Lung (tissue), 17 donors: ENCODE measurements at places on chromosomes 16 and 17. TPM values are rescaled to one million over a fixed set of nuclear protein-coding genes. Genes with fewer than 3 reads are reported as not detected.

- H3K4me1 ChIP-seq, result peaks cover 8% of the 10 kb centered on the region
- H3K36me3 ChIP-seq, result no peaks in the 10 kb centered on the region
- no peak for DNase-seq
- H3K27me3 ChIP-seq, result no peaks in the 10 kb centered on the region
- no peak overlapping the region for H3K4me3 ChIP-seq
- H3K27ac ChIP-seq, result no peak overlapping the region
Measured at GRCh38 chr16:87580855-87581261, 21.4 kb upstream of the JPH3 start.

DNA sequence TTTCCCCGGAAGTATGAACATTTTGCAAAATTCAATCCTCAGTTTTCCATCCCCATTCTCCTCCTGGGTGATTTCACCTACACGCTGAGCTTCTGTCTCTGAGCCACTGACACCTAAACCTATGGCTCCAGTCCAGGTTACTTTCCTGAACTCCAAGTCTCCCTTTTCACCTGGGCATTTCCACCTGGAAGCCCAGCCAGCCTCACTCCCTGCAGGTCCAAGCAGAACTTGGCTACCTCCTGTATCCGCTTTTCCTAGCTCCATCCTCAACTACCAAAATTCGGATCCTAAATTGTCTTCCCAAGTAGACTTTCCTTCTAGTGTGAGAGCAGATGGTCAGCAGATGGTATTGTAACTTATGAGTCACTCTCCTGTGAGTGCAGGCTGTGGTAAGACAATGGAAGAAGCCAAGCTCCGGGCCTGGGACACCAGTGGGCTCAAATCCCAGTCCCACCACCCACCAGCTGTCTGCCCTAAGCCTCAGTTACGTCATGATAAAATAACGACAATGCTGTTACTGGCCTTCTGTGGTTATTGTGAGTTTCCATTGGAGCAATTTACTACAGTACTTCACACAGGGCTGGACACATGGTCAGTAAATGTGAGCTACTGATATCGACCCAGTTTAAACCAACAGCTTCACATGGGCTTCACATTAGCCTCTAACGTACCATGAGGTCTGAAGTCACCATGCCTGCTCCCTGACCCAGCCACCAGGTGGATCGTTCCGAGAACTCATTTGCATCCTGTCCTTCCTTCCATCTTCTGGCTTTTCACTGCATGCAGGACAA is 33.3 kb downstream of the PECAM1 start:
- no peaks in the 10 kb centered on the region for H3K27me3 ChIP-seq
- peak overlapping the region; percentile 58 for H3K27ac ChIP-seq
- no peak for DNase-seq
- H3K36me3 ChIP-seq, result peaks cover 26% of the 10 kb centered on the region
- H3K4me3 ChIP-seq, result no peak overlapping the region

- peak; percentile 86 for DNase-seq
- no peak overlapping the region for H3K4me3 ChIP-seq
- peaks cover 6% of the 10 kb centered on the region for H3K36me3 ChIP-seq
- H3K27me3 ChIP-seq, result no peaks in the 10 kb centered on the region
Measured at GRCh38 chr17:4229627-4230541, 33.9 kb downstream of the ANKFY1 start.

DNA sequence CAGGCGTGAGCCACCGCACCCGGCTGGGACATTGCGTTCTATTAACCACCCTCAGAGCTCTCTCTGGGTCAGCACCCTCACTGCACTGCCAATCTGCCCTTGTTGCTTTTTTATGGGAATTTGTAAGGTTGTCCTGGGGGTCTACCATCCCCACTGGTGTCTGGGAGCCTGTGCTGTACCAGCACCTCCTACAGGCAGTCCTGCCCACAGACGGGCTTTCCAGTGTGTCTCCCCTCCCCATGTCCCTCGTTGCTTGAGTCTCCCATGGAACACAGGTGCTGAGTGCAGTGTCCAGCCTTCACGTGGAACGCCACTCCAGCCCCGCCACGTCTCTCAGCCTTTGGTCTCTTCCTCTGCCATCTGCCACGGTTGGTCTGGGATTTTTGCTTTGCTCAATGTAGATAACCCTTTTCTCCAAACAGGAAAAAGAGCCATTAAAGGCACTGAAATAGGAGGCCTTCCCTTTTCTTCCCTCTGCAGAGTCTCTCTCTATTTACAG is 68.0 kb upstream of the CBX4 start:
- no peaks in the 10 kb centered on the region for H3K27me3 ChIP-seq
- H3K27ac ChIP-seq, result no peak overlapping the region
- H3K4me1 ChIP-seq, result no peaks in the 10 kb centered on the region
- no peak for DNase-seq
- H3K36me3 ChIP-seq, result no peaks in the 10 kb centered on the region

DNA sequence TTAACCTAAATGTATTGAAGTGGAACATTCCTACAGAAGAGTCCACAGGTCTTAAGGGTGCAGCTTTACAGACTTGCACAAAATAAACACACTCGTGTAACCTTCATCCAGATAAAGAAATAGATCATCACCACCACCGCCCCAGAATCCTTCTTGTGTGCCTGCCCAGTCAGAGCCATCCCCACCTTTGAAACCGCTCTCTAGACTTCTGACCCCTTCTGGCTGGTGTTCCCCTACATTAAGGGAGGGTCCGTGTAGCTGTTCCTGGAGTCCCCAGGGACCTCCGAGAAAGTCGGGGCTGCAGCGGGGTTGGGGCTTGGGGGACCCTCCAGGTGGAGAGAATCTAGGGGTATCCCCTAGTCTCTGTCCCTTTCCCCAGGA is 9.4 kb downstream of the TBX4 start:
- peak overlapping the region; percentile 49 for H3K27ac ChIP-seq
- no peak overlapping the region for H3K4me3 ChIP-seq
- no peaks in the 10 kb centered on the region for H3K36me3 ChIP-seq
- H3K4me1 ChIP-seq, result peaks cover 49% of the 10 kb centered on the region
- peaks cover 6% of the 10 kb centered on the region for H3K27me3 ChIP-seq

The CPHXL2 gene
- total RNA-seq, result not detected

The KRTAP9-8 gene
- total RNA-seq, result not detected

The HMOX2 gene
- 37.6 TPM for total RNA-seq

The FBXL20 gene
- 31.7 TPM for total RNA-seq

The IGSF6 gene
- total RNA-seq, result 35.7 TPM
